Memory B cell (primary cell): ENCODE measurements at places on chromosomes 2 and 18.

DNA sequence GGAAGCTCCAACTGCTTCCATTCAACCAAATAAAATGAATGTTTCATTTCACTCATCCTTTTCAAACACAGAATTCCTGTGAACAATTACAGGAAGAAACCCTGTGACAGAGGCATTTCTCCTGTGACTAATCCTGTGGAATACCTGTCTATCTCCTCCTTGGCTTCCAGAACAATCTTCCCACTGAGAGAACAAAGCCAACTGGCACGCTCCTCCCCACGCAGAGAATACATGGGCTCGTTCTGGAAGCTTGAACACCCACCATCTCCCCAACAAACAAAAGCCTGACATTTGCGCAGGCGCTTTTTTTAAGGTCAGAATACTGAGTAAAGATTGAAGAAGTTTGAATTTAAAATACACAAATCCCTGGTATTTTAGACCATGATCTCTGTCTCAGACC, 104.7 kb upstream of the SLC66A3 start:
- DNase-seq = no peak

GRCh38 chr2:29576231-29576630, 345.2 kb downstream of the ALK start:
- no peak for DNase-seq

DNA sequence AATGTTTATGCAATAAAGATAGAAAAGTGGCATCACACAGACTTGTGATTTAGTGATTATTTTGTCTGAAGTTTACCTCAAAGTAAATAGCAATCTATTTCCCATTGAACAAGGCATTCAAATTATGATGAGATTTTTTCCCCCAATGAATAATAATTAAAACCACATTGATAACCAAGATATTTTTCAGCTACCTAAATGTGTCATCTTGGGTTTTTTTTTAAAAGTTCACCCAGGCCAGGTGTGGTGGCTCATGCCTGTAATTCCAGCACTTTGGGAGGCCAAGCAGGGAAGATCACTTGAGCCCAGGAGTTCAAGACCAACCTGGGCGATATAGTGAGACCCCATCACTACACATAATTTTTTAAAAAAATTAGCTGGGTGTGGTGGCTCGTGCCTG, 27.0 kb downstream of the MYOM1 start:
- no peak for DNase-seq

GRCh38 chr2:234496055-234496834, 636 bp downstream of the ARL4C start:
- no peak for DNase-seq

- no peak for DNase-seq
Measured at GRCh38 chr2:19256121-19256601, 102.3 kb downstream of the OSR1 start.

DNA sequence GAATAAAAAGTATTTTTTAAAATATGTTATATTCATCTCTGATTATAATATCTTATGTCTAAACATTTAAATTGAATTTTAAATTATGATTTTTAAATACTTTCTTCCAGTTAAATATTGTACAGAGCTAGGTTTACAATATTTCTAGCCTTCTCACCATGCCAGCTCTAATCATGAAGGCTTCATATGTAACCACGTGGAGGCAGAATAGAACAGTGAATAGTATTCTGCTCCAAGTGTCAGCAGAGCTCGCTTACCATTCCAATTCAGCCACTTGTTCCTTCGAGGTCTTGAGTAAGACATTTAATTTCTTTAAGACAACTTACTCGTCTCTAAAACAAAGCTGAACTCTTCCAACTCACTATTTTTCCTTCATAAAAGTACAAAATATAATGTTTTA, 871.8 kb downstream of the SUCLG1 start:
- DNase-seq = no peak

- no peak for DNase-seq
Measured at GRCh38 chr2:41204315-41204714, 752.4 kb upstream of the SLC8A1 start.
